ENCODE measurements at places on chromosomes 4 and X.

- DNase-seq = peak; percentile 48
Observed at GRCh38 chrX:41332408-41333002, 1.5 kb upstream of the DDX3X start.

DNA sequence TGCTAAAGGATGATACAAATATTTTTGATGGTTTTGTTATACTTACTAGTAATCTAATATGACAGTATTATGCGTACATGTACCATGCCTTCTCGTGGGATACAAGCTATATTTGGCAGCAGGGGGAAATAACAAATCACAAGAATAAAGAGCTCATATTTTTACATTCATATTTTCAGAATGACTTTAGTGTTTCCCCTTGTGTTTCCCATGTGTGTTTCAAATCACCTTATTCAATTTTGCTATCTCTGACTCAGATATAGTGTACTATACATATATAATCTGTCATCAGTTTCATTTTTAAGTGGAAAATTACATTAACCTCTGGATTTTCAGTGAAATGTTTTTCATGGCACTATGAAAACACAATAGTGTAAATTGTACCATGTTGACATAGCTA is 146.8 kb downstream of the RPA4 start:
- no peak for DNase-seq

GRCh38 chr4:151458148-151458547 is 49.2 kb downstream of the FHIP1A start:
- no peak for DNase-seq

GRCh38 chrX:74535408-74536151 is 78.8 kb downstream of the RLIM start:
- peak; percentile 76 for DNase-seq

- DNase-seq = peak; percentile 84
Observed at GRCh38 chr4:2811830-2812611, 19.1 kb downstream of the SH3BP2 start.

DNA sequence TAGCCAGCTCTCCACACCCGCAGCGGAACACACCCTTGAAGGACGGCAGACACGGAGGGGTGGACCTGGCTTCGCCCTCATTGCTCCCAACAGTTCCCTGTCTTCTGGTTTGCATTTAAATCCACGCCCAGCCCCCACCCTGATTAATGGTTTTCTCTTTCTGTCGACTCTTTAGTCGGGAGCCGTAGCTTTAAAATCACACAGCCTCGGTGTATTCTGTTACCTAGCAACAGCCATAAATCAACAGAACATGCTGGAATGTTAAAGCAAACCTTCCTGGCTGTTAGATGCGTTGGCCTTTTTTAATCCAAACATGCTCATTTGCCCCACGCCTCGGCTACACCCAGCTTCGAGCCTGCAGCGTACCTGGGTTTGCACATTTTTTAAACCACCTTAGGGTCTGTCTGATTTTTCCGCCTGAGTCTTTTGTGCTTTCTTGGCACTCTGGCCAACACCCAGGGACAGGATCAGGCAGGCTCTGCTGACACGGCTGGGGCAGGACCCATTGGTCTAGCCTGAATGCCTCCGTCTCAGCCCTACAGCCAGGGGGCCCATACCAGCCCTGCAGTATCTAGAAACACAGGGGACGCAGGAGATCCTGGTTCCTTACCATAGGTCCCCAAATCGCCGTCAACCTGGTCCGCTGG is 21.4 kb upstream of the PPP2R2C start:
- DNase-seq = no peak

- DNase-seq = no peak
Observed at GRCh38 chr4:113732967-113733527, 28.5 kb downstream of the CAMK2D start.

- DNase-seq = peak; percentile 60
Observed at GRCh38 chr4:95165926-95166524, 382.7 kb downstream of the UNC5C start.

- no peak for DNase-seq
Observed at GRCh38 chrX:11397680-11398079, 104.5 kb downstream of the AMELX start.

DNA sequence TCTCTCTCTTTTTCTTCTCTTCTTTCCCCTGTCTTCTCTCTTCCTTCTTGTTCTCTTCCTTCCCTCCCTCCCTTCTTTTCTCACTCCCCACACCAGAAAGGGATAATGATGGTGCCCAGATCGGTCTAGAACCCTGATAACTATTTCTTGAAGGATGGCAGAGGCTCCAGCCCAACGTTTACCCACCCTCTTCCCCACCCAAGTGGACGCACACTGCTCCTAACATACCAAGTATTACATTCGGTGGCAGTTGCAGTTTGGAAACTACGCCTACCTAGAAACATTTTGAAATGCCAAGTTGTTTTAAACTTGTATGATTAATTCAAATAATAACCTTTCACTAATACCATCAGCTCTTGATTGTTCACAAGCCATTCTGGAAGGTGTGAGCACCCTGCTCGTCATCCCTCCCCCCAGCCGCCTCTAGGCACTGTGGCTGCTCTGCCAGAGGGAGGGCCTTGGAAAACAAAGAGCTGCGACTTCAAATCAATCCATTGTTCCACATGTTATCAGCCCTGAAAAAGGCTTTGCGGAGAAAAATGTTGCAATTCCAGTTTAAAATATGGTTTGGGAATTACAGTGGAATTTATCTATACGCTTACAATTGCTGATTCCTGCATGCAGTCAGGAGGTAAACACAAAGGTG is 1017.5 kb upstream of the TENM3 start:
- no peak for DNase-seq

DNA sequence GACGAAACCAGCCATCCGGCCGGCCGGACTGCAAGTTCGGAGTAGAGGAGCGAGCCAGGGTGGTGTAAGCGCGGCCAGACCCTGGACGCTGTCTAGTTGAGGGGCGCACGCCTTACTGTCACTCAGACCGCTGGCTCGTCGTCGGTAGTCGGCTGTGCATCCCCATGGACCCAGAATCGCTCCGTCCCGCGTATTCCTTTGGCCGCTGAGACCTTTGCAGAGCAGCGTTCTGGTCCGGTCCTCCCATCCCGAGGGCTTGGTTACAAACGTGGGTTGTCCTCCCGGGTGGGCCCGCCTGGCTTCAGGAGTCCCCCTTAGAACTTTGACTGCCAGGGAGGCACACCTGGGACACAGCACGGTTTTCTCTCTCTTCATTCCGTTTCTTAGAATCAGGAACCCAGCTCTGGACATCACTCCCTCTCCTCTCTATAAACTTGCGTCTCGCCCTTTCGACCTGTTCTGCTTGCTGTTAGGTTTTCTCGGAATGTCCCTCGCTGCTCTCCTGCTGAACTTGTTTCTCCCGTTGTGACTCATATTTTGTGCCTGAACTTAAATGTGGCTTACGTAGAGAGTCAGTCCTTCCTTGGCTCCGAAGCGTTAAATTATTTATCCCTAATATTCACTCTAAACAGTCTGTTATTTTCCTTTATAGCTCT is 672 bp downstream of the PGM2 start:
- DNase-seq = peak; percentile 68

DNA sequence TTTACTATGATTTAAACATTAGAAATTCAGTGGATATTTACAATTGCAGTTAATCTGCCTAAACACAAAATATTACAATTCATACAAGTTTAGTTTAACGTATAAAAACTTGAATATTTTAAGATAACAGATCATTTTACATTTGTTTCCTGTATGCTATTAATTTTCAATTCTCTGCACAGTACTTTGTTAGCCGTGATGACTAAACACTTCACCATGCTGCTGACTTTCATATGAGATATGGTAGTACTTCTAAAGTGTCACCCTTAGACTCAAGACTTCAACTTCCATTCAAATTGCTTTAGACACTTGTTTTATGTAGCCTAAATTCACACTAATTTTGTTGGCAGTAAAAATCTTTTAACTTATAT is 1646.4 kb upstream of the ADGRL3 start:
- peak; percentile 77 for DNase-seq

GRCh38 chr4:103032574-103032973 is 13.1 kb upstream of the SLC9B1 start:
- DNase-seq = peak; percentile 60

GRCh38 chrX:45348296-45348695 is 147.6 kb upstream of the DIPK2B start:
- DNase-seq = peak; percentile 9

DNA sequence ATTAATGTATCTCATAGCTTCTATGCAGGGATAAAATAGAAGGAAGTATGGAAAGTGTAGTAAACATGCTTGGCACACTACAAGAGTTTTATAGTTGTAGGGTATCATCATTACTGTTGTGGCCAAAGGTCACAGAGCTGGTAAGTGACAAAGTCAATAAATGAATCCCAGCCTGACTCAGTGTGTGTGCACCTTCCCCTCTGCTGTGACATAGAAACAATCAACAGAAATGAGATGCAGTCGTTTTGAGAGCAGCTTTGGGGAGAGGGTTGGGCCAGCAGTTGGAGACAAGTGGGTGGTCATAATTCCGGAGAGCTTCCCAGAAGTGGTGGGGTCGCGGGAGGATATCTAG is 82.4 kb upstream of the RBPJ start:
- peak; percentile 14 for DNase-seq

DNA sequence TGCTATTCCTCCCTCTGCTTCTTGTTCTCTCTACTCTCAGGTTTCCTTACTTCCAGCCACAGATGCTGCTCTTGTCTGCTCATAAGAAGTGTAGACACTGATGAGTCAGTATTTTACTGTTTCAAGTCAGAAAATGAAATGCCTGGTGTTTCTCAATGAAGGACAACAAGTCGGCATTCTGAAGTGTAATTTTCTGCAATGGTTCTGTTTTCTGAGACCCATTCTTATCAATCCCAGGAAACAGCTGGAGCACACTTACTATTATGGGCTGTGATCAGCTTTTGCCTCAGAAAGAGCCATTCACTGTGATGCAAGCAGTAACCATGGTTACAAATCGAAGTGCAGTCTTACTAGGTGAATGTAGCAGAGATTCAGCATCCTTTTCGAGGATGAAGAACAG is 42.0 kb downstream of the SLC4A4 start:
- peak; percentile 67 for DNase-seq

DNA sequence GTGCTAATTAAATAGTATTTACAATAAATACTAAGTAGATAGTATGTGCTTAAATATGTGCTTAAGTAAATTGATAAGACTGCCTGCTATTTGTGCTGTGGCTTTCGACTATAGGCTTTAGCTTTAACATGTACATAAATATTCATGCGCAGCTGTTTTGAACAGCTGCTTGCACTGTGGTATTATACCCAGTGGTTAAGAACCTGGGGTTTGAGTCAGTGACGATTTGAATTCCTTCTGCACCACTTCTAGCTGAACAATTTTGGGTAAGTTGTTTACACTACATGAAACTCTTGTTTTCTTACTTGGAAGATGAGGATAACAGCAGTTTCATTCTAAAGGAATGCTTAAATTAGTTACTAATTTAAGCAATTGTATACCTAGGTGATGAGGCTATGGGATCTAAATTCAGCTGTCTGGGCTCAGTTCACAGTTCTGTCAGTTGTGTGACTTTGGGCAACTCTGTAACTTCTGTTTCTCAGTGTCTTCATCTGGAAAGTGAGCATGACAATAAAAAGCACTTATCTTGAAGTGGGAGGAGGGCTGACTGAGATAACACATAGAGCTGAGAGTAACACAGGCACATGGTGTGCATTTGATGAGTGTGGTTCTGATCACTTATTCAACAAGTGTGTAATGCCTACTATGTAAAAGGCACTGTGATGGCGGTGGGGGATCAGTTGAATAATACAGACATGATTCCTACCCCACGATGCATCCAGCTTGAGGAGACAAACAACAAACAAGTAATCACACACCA is 37.0 kb downstream of the HPGDS start:
- no peak for DNase-seq

DNA sequence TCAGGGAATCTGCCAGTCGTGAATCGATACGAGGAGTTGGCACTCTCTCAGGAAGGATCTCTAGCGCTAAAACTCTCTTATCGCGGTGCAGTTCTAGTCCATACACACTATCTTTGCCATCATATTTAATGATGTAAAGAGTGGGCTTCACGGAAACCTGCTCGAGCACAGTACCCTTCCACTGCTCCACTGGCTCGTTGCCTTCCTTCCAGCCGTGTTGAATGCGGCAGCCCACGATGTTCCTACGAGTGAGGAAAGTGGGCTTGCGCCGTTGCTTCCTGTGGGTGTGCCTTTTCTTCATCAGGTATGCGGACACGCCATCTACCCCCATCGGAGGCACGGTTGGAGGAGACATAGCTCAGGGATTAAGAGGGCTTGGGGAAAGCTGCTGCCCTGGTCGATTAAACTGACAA is 661 bp downstream of the SPIN4 start:
- peak; percentile 49 for DNase-seq

GRCh38 chr4:10120943-10121567 is 4.5 kb upstream of the WDR1 start:
- DNase-seq = no peak

GRCh38 chrX:63434665-63435064 is 83.5 kb upstream of the SPIN4 start:
- DNase-seq = peak; percentile 19

GRCh38 chrX:111264385-111264784 is 5.9 kb downstream of the CAPN6 start:
- no peak for DNase-seq

DNA sequence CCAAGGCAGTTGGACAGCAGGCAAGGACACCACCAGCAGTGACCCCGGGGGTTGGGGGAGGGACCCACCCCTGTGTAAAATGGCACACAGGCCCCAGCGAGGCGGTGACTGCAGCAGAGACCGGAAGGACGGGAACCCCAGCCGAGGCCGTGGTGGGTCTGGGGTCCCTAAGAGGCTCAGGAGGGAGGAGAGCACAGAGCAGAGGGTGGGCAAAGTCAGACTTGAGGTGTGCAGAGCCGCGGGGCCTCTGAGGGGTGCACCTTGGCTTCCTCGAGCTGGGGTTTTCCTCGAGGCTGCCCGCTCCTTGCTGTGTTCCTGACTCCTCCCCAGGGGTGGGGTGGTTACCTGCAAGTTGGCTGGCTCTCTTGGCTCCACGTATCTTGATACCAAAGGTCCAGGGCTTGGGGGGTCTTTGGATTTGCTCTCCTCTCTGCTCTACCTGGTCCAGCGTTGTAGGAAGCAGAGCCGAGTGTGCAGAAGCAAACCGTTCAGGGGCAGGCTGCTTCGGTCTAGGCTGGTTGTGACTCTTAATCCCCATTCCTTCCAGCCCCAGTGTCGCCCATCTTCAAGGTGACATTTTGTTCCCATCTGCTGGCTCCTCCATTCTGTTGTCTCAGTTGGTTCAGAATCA is 37.9 kb upstream of the SORCS2 start:
- DNase-seq = no peak

GRCh38 chr4:167021545-167022155 is 212.6 kb downstream of the SPOCK3 start:
- peak; percentile 72 for DNase-seq
